8988T (cell line): ENCODE measurements at places on chromosomes 7 and 10.

GRCh38 chr10:116211682-116212081 lies 61.3 kb downstream of the GFRA1 start:
- DNase-seq = no peak

DNA sequence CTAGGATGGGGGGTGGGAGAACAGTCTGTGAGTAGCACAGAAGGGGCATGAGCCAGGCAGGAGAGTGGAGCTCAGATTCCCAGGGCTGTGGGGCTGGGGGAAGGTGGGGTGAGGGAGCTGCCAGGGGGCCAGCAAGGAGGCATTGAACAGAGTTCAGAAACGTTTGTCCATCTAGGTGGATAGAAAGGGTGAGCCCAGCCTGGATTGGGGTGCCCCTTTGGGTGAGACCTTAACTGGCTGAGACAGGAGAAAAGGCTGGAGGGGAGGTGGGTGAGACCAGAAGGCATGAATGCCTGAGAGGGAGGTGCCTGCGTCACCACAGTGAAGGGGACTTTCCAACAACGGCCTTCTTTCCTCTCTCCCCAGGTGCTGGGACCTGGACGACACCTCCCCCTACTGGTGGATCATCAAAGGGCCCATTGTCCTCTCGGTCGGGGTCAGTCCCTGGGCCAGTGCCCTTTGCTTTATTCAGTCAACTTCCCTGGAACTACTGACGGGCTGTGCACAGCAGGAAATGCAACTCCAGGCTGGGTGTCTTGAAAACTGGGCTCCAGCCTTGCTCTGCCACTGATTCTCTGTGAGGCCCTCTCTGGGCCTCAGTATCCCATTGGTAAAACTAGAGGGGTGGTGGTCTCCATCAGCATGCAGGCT lies 11.0 kb downstream of the GHRHR start:
- DNase-seq = peak; percentile 52

GRCh38 chr10:89352802-89353201 lies 25.0 kb downstream of the IFIT3 start:
- DNase-seq = no peak

- no peak for DNase-seq
These were observed 12.5 kb upstream of the EBLN1 start for GRCh38 chr10:22230158-22230833.

GRCh38 chr7:91212582-91212981 lies 51.7 kb upstream of the FZD1 start:
- DNase-seq = no peak

DNA sequence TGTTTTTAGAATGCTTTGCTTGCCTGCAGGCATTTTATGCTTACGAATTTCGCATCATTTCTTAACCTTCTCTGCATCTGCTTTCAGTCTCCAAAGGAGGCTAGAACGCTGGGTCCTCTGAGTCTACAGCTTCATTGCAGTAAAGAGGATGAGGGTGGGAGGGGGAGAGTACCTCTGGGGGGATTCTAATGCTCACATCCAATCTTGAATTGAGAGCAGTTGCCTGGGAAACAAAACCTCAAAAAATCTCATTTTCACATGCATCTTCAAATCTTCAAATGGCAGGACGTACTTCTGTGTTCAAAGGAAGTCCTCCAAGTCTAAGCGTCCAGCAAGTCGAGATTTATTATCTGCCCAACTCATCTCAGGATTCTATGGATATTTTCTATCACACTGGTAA lies 100.7 kb upstream of the PRKCQ start:
- no peak for DNase-seq

- DNase-seq = no peak
These were observed 642.5 kb downstream of the ACTR3B start for GRCh38 chr7:153401795-153402720.

GRCh38 chr7:47932016-47932415 lies 16.2 kb downstream of the PKD1L1 start:
- no peak for DNase-seq

DNA sequence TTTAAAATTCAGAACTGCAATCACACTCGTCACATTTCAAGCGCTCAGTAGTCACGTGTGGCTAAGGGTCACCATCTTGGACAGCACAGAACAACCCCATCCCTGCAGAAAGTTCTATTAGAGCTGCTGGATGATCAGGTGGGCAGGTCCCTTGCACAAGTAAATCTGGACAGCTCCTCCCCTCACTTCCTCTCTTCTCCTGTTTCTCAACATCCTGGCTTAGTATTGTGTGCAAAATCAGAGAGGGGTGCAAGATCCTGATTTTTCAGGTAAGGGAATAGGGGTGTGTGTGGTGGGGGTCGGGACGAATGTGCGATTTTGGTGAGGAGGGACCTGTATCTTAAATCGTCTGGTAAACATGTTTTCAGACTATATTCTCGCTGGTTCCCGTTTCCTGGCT lies at the start of gene GIMAP4:
TSS of gene GIMAP4 (plus strand) at position 222 of the 400 bp plus-strand sequence. CDS start 2,512 bp downstream, outside the sequence.
- DNase-seq = no peak

DNA sequence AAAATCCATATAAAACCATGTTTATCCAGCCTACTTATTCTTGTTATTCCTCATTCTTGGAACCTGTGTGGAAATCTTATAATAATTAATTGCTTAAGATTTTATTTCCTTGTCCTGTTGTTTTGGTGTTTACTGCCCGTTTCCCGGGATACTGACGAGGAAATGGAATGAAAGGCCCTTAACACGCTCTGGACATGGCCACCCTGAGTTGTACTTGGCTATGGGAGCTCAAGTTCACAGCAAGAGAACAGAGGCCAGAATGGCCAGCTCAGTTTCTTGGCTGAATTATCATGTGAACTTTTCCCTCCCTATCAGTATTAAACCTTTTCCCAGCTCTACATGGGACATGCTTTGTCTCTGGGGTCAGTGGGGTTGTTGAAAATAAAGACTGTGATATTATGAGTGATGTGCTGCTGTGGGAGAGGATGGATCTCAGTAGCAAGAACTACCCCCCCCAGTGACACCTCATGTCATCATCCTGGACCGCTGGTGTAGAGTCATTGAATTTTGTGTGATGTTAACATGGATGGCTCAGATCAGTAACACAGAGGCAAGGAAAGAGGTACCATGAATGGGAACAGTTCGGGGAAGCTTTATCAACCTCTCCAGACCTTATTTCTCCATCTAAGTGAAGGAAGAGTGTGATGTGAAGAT lies 87.0 kb upstream of the IGFBP3 start:
- no peak for DNase-seq

GRCh38 chr7:128383776-128384175 lies 22.3 kb upstream of the PRRT4 start:
- DNase-seq = no peak

DNA sequence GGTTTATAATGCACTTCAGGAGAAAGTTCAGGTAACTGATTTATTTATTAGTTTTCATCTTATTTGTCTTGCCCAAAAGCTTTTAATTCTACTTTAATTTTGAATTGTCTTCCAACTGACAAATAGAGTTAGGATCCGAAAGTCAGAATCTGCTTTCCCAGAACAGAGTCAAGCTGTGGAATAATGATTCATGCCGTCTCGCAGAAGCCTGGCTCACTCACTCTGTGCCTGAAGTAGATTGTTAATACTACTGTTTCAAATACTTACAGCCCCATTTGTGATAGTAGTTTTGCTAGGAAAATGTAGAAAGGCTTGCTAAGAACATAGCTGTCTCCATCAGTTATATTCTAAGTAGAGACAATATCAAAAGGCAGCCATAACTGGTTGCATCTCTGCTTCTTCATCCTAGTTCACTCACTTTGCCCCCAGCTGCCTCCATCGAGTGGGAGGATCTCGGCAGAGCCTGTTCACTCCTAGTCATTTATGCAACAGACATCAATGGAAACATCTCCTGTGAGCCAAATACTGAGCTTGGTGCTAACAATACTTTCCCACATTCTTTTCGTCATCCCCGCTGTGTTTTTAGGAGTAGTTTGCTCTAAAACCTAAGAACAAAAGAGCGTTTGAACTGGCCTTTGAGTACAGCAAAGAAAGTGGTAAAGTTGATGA lies 28.0 kb downstream of the ABRAXAS2 start:
- no peak for DNase-seq

GRCh38 chr10:31151301-31151700 lies 119.6 kb upstream of the ZNF438 start:
- no peak for DNase-seq
